ENCODE measurements at places on chromosomes 2 and 18. TPM values are rescaled to one million over a fixed set of nuclear protein-coding genes. Genes with fewer than 3 reads are reported as not detected.

- no peak overlapping the region for H3K4me3 ChIP-seq
- no peak for DNase-seq
- H3K27ac ChIP-seq = no peak overlapping the region
- no peaks in the 10 kb centered on the region for H3K27me3 ChIP-seq
- no peaks in the 10 kb centered on the region for H3K36me3 ChIP-seq
Measured at GRCh38 chr2:112795774-112796173, 11.5 kb upstream of the IL1A start.

The TMEFF2 gene
- 0.33 TPM for total RNA-seq

The SERPINB11 gene
- not detected for total RNA-seq

The PXDN gene
- total RNA-seq = 111 TPM

Data from fibroblast of lung (primary cell).